DMS 273 treated with DMSO at 0.1 percent for 48 hours (cell line): ENCODE measurements at places on chromosomes 5 and 9.

DNA sequence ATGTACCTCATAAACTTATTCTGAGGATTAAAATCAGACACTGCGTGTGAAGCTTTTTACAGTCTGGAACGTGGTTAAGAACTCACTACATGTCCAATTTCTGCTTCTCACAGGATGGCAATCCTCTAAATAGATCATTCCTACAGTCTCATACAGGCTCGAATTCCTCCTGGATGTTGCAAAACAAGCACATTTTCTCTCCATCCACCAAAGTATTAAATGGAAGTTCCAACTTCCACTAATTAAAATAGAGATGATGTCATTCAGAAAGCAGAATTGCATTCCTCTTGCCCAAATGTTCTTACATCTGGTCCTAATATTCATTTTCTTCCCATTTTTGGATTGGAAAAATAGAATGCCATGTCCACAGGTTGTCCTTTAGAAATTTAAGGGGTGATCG, 145.5 kb upstream of the PCA3 start:
- no peak for DNase-seq

DNA sequence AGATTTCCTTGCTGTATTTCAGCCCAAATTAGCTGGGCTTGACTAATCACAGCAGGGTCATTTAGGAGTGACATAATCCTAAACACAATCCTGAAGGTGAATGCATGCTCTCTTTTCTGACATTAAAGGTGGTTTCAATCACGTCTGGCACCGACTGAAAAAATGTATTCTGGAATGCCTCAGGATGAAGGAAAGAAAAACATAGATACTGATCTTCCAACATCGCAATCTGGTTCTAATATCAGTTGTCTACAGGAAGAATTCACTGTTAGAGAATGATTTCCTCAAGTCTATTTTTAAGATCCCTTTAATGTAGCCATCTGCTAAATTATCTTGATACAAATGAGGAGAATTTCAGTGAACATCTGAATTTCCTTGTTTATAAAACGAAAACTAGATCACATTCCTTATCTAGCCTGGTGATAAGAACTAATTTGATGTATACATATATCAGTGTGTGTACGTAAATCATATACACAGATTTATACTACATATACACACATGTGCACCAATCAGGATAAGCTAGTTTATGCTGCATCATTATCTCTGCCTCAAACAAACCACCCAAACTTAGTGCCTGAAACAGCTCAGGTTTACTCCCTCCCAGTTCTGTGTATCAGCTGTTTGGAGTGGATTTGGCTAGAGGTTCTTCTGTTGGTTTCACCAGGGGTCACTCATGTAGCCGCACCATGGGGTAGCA, 31.3 kb upstream of the TAS2R1 start:
- DNase-seq, result no peak

- no peak for DNase-seq
Measured at GRCh38 chr5:33475706-33476105, 34.9 kb downstream of the TARS1 start.

- no peak for DNase-seq
Measured at GRCh38 chr9:33162721-33163311, 4.3 kb downstream of the B4GALT1 start.

DNA sequence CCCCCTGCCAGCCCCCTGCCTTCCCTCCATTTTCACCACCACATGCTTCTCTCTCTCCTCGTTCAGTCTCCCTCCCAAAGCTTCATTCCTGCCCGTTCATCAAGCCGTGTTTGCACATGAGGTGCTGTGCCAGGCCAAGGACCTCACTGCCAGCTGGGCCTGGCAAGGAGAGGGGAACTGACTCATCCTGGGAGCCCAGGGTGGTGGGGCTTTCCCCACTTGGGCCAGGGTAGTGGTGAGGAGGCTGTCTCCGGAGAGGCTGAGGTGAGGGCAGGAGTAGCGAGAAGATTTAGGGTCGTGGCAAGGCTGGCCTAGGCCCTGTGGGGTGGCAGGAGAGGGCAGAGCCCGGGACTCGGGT, 30.4 kb upstream of the NOTCH1 start:
- no peak for DNase-seq
